ENCODE measurements at places on chromosomes 13 and 19.

- DNase-seq: no peak
Measured at GRCh38 chr13:85615031-85615430, 184.2 kb downstream of the SLITRK6 start.

DNA sequence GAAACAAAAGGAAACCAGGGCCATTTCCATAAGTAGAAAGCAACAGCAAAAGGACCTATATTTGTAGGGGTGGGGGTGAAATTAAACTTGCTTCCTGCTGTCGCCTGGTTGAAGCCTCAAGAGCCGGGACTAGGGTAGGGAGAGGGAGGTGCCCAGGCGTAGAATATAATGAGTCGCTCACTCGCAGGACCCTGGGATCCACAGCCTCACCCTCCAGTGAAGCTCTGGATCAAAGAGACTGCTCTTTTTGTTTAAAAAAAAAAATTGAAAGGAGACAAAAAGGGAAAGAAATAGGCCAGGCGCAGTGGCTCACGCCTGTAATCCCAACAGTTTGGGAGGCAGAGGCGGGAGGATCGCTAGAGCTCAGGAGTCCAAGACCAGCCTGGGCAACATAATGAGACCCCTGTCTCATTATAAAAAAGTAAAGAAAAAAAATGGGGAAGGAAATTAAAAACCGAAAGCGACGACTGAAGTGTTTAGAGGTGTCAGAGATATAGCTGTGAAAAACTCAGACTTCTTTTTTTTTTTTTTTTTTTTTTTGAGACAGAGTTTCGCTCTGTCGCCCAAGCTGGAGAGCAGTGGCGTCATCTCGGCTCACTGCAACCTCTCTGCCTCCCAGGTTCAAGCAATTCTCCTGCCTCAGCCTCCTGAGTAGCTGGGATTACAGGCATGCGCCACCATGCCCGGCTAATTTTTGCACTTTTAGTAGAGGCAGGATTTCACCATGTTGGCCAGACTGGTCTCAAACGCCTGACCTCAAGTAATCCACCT, 10.9 kb upstream of the ADGRE5 start:
- DNase-seq: no peak

DNA sequence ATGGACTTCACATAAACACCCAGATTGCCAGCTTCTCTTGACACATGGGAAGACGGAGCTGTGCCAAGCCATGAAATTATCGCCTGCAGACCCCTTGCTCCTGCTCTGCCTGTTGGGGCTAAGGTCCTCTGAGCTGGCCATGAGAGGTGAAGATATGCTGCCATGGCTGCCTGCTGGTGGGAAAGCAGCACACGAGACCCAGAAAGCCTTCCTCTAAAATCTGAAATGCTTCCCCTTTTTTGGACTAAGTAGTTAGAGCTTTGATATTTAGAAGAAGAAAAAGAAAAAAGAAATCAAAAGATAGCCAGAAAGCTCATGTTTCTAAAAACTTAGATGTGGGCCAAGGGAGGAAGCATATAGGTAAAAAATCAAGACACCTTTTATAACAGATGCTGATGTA, 11.2 kb downstream of the WDFY2 start:
- DNase-seq: no peak

GRCh38 chr13:110361365-110361911, 54.4 kb downstream of the COL4A2 start:
- DNase-seq: no peak

DNA sequence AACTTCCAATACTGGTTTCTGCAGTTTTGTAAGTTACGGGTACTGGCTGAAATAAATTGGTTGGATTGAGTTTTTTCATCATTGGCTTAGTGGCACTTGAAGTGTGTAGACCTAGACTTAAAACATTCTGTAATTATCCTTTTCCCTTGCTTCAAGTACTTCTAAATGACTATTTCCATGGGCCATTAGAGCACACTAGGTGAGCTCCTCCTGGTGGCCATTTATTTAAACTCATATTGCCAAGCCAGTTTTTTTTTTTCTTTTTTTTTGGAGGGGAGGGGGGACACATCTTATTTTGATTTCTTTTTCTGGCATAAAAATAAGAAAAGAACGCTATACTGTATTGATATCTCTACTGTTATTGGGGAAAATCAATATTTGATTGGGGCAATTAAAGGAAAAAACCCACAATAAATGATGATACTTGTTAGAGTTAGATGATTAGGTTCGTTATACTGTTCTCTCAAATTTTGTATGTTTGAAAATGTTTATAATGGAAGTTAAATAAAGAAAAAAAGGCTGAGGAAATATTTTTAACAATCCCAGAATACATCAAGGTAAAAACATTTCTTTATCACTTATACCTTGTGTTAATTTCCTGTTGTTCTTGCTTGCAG, 82.9 kb downstream of the PDS5B start:
- DNase-seq: no peak

- no peak for DNase-seq
Measured at GRCh38 chr19:17398902-17399527, 5.0 kb upstream of the CCDC194 start.

DNA sequence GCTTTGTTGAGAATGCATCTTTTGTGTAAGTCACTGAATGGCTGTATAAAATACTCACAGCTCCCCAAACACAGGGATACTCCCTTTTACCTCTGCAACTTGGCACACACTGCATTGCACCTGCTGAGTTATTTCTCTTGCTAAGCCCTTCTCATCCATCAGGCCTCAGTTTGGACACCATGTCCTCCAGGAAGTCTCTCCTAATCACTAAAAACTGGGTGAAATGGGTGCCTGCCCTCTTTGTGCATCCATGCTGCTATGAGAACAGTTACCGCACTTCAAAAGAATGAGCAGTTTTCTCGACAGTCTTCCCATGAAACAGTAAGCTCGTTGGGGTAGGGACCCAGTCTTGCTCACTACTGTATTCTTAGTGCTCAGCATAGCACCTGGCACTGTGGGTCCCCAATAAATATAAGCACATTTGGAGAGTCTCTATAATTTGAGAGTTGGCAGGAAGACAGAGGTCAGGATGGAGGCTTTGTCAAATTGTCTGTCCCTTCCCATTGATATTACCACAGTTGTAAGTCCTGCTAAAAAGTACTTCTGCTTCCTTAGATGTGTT, 4.6 kb upstream of the SLC25A30 start:
- DNase-seq: no peak

- DNase-seq: no peak
Measured at GRCh38 chr19:52941941-52942385, 18.7 kb upstream of the ZNF888 start.

GRCh38 chr13:39929583-39929982, 274.1 kb downstream of the COG6 start:
- no peak for DNase-seq

DNA sequence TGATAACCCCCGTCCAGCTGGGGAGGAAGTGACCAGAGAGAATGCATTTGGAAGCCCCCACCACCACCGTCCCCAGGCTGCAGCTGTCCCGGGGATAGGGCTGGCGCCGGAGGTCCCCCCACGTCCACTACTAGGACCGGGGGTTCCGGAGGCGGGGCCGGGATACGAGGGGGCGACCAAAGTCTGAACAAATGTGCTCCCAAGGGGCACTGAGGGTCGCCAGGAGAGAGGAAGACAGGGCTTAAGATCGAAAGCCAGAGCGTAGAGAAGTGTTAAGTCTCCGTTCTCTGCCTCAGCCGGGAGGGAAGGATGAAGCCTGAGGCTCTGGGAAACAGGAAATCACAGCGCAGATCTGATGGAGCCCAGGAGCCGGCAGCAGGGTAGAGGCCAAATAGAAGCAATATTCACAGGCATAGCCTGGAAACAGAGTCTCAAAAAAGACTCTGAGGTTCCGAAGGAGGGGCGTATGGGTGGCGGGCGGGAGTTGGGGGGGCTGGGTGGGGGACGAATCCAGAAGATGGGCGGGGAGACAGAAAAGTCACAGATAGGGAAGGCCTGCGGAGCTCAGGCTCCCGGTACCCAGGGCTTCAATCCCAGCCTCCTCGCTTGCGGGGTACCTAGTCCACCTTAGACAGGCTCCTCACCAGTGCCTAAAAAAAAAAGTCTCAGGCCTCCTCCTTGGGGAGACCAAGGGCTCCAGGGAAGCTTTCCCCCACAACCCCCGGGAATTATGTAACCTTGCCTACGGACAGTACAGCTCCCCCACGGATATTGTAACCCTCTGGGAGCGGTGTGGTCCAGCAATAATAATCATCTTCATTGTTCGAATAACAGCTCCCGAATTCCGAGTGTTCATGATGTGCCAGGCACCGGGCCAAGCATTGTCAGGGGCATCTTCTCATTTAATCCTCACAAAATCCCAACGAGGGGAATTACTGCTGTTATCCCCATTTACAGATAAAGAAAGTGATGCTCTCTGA, 1.1 kb upstream of the ERF start:
- no peak for DNase-seq

DNA sequence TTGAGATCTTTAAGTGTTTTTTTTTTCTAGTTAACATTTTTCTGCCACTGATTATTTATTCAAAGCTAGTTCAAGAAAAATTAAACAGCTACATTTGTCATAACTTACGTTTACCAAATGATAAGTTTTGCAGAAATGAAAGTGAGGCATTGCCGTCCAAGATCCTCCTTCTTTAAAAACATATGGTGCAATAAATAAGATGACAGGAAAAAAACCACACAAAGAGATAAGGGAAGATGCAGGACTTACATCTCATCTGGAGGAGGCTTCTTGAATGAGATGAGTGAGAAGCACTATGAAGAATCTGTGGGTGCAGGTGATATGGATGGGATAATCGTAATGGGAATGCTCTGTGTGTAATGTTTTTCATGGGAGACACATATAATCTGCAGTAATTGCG, 12.4 kb downstream of the TNFSF13B start:
- DNase-seq: no peak

GRCh38 chr13:98434060-98434459, 142.8 kb downstream of the STK24 start:
- no peak for DNase-seq

DNA sequence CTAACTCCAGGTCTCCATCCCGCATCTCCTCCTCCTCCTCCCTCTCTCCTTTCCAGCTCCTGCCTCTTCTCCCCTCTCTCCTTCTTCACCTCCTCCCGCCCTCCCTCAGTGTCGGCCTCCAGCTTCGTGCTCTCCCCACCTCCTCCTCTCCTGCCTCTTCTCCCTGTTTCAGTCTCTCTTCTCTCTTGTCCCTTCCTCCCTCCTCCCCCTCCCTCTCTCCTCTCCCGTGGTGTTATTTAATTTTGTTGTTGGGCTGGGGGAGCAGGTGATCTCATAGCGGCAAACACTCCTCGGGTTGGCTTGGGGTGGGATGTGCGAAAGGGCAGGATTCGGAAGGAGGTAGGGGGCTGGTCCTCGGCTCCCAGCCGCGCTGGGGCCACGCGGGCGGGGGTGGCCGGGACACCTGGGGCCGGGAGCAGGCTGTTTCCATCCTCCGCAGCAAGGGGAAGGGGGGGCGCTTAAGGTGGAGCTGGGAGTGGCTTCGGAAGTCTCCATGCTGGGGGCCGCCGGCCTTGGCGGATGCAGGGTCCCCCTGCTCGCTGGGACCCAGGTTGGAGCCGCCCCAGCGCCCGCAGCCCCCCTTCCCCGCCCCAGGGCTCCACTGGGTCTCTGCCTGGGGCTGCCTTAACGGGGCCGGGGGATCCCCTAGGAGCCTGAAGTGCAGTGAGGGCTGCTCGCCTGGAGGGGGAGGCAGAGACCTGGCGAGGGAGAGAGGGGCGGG, at the start of gene CA11:
Gene CA11, minus strand, starts transcription at position 187 of the 721 bp plus-strand sequence. CDS start 555 bp downstream, outside the sequence.
- DNase-seq: no peak

- no peak for DNase-seq
Measured at GRCh38 chr19:4678881-4679790, 9.0 kb upstream of the MYDGF start.

- no peak for DNase-seq
Measured at GRCh38 chr19:14059093-14059480, 2.8 kb downstream of the PALM3 start.

DNA sequence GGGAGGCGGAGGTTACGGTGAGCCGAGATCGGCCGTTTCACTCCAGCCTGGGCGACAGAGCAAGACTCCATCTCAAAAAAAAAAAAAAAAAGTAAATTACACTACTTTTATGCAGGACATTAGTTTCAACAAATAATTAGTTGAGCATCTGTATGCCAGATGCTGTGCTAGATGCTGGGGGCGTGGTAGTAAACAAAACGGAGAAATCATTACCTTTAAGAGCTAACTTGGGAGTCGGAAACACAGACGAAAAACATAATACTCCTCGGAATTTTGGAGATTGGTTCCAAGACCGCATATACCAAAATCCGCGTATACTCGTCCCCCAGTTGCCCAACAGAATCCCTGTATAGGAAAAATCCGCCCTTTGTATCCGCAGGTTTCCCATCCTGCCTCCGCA, 1.3 kb upstream of the DUS3L start:
- DNase-seq: no peak

DNA sequence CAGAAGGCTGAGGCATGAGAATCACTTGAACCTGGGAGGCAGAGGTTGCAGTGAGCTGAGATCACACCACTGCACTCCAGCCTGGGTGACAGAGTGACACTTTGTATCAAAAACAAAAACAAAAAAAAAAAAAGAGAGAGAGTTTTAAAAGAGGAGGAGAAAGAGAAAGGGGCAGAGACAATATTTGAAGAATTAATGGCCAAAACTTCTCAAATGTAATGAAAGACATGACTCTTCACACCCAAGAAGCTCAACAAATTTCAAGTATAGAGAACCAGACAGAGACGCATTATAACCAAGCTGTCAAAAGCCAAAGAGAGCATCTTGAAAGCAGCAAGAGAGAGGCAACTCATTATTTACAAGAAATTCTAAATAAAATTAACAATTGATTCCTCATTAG, 36.9 kb upstream of the USP12 start:
- DNase-seq: no peak

DNA sequence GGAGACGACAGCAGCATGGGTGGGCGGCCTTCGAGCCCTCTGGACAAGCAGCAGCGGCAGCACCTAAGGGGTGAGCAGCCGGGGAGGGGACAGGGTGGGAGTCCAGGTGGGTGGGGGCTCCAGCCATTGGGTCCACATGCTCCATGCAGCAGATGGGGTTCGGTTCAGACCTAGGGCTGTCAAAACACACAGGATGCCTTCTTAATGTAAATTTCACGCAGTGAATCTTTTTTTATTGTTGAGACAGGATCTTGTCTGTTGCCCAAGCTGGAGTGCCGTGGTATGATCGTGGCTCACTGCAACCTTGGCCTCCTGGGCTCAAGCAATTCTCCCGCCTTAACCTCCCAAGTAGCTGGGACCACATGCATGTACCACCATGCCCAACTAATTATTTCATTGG, 15.9 kb downstream of the PGLS start:
- no peak for DNase-seq

- no peak for DNase-seq
Measured at GRCh38 chr13:110301083-110301482, 5.9 kb downstream of the COL4A1 start.

DNA sequence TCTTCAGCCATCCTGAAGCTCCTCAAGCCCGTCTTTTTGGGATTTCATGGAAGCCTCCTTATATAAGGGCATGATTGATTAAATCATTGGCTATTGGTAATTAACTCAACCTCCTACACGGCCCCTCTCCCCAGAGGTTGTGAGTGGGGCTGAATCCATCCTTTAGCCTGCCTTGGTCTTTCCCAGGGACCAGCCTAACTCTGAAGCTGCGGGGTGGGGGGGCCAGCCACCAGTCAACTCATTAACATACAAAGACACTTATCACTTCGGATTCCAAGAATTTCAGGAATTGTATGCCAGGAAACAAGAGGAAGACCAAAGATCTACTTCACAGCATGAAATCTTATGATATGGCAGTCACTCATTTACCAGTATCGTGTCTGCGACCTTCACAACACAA, 9.9 kb downstream of the COL4A1 start:
- peak; percentile 54 for DNase-seq

Data from vagina (tissue), 2 donors.